ENCODE measurements at places on chromosomes 4 and X.

GRCh38 chr4:33071535-33071934 is 2351.4 kb downstream of the PCDH7 start:
- no peak for DNase-seq

DNA sequence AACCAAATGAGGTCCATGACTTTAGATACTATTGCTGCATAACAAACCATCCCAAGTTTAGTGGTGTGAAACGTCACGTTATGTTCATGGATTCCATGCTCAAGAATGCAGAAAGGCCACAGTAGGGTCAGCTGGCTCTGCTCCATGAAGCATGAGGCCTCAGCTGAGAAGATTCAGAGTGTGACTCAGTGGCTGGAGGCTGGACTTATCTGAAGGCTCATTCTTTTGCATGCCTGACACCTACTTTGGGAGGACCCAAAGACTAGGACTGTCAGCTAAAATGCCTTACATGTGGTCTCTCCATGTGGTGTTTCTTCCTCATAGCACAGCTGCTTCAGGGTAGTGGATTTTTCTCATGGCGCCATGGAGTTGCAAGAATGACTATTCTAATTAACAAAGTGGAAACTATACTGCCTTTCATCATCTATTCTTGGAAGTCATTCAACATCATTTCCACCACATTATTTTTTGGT is 11.5 kb upstream of the CCDC149 start:
- no peak for DNase-seq

DNA sequence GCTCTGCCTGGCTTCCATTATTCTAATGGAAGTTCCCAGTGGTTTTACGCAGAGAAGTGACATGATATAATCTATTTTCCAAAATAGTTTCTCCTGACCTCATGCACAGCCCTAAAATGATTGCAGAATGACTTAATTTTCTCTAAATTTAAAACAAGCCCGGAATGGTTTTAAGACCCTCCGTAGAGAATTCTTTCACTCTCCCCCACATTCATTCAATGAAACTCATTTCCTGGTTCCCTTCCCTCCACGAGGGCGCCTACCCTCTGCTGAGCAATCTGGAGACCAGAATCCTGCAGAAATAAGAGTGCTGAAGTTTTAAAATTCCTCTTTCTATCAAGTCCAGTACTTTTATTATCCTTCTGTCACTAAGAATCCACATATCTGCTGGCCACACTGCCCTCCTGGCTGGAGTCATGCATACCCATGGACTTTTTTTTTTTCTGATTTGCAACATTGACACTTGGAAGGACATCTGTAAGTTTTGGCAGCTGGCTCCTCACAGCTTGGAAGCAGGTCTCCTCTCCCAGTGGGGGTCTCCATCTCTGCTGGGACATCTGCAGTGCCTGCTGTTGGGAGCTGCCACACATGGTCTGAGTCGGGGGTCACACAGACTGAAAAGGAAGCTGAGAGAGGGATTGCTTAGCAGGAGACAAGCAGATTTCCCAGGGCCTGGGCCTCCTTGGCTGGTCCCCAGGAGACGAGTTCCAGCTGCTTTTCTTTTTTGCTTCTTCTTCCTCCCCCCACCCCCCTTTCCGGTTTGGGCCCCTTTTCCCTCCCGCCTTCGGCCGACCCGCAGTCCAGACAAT is 86.1 kb downstream of the SOWAHB start:
- no peak for DNase-seq

DNA sequence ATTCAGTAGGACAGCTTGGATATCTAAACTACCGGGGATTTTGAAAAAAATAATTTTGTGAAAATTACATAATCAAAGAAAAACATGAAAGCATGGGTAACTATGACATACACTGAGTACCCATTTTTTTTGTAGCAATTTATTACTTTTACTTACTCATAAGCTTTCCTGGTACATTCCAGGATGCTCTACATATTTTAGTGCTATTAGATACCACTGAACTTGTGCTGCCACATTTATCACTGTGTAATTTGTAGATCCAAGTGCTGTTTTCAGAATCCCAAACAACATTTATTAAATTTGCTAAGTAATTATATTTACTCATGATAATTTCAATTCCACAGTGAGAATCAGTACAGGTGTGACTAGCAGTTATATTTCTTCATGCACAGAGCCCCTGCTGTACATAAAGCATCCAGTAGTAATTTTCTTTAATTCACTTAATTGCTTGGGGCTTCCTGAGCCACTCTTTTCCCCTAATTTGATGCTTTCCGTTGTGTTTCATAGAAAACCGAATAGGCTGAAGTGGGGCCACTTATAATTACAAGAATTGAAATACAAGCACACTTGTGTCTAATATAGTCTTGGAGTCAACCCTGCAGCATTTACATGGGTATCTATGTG is 2254.4 kb downstream of the ARAP2 start:
- no peak for DNase-seq

GRCh38 chr4:153791746-153792617 is 3.1 kb upstream of the SFRP2 start:
- no peak for DNase-seq

DNA sequence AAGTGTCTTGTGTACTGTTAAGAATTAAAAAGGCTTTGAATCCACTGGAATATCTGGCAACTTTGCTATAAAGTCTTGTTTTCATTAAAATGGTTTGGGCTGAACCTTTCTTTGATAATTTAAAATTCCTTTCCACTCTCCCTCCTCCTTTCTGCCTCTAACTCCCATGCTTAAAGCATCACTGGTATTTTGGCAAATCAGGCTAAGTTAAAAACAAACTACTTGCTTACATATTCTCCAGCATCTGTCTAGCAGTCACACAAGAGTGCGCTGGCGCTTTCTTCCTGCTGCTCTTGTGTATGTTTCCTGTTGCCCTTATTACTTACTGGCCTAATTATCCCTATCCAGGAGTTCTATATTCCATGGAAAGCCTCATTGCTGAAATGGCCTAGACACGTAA is 136.6 kb downstream of the VEGFC start:
- DNase-seq = no peak

DNA sequence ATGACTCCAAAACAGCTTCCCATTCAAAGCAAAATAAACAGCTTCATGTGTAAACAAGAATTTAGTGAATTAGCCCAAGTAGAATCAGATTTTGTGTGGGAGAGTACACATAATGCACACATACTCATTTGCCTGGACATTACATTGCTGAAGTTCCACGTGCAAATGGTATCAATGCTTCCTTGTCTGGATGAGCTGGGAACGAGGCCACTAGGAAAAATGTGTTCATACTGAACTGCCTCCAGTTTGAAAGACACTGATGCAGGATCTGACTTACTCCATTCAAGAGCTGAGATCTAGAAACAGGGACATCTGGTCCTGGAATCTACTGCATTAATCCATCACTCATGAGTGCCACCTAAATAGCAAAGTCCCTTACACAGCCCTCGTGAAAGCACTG is 228.0 kb downstream of the APBB2 start:
- DNase-seq = no peak

GRCh38 chr4:152613841-152614721 is 65.7 kb downstream of the TMEM154 start:
- DNase-seq = no peak
